CD4-positive, alpha-beta T cell (primary cell): ENCODE measurements at places on chromosomes 7 and 10.

- DNase-seq, result no peak
Measured at GRCh38 chr7:98227939-98228338, 16.7 kb downstream of the BHLHA15 start.

DNA sequence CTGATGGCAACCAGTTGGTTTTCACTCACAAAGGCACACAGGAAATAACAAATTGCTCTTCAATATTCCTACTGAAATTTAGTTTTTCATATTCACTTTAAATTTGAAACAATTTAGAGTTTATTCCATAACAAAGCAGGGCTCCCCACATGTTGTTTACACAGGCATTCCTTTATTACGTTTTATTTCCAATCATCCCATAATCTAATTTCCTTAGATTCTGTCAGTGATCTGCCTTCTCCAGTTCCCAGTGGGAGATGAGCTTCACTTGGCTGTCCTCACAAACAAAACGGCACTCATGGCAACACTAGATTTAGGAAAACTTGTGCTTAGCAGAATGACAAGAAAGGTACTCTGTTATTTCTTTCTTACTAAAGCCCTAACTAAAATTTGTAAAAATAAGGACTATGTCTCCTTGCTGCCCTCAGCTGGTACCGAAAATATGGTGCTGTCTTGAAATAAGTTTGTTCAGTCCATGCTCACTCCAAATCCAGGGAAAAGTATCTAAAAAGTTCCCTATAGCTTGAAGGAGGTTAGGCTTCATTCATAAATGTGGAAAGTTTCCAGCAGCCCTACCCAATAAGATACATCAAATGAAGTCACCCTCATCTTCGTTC is 23.0 kb downstream of the PHYH start:
- DNase-seq, result no peak

- DNase-seq, result no peak
Measured at GRCh38 chr10:130756651-130757050, 554.9 kb downstream of the TCERG1L start.

DNA sequence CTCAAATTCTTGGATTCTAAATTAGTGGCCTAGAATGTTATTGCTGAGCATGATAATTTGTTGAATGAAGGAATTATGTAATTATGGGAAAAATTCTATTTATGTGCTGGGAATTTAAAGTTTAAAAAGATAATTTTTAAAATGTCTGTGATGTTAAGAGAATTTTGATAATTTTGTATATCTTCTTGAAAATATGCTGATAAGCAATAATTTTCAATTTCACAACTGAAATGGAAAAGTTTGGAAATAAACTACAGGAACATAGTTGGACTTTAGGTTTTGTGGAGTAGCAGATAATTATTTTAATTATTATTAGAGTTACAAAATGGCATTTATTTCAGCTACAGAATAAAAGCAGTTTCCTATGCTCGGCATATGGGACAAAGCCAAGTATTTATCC is 268.5 kb upstream of the TPK1 start:
- DNase-seq, result no peak

GRCh38 chr10:65611592-65611991 is 1314.2 kb upstream of the LRRTM3 start:
- no peak for DNase-seq

GRCh38 chr7:7018290-7018689 is 164.1 kb upstream of the C1GALT1 start:
- no peak for DNase-seq

DNA sequence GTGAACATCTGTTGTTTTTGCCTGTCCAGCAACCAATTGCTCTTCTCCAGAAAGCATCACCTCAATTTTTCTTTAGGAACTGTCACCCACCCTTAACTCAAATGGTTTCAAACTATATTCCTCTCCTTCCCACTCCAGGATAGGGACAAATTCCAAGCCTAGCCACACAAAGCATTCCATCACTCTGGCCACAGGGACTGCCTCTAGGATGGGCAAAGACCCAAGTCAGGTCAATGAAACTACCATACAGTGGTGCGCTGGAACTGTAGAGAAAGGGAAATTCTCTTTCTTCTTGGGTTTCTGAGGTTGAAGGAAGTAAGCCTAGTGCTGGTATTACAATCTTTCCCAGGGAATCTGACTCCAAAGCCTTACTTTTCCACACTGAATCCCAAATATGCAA is 3.6 kb downstream of the MICU1 start:
- no peak for DNase-seq

- peak; percentile 80 for DNase-seq
Measured at GRCh38 chr7:100483090-100483721, 521 bp upstream of the NYAP1 start.

GRCh38 chr7:16169537-16169936 is 251.8 kb downstream of the CRPPA start:
- no peak for DNase-seq

- DNase-seq, result peak; percentile 12
Measured at GRCh38 chr7:98214811-98215321, 3.6 kb downstream of the BHLHA15 start.

DNA sequence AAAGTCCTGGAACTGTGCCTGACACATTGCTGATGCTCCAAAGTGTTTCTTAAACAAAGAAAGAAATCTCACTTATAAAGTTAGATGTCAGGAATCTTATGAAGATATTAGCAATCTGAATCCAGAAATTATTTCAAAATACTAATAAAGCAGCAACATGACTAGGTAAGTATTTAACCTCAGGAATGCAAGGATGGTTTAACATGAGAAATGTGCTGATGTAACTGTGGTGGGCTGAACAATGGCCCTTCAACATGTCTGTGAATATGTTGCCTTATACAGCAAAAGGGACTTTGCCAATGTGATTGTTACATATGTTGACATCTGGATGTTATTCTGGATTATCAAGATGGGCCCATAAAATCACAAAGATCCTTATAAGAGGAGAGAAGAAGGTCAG is 87.1 kb downstream of the TEX36 start:
- no peak for DNase-seq

GRCh38 chr7:120056227-120056626 is 216.7 kb upstream of the KCND2 start:
- no peak for DNase-seq

DNA sequence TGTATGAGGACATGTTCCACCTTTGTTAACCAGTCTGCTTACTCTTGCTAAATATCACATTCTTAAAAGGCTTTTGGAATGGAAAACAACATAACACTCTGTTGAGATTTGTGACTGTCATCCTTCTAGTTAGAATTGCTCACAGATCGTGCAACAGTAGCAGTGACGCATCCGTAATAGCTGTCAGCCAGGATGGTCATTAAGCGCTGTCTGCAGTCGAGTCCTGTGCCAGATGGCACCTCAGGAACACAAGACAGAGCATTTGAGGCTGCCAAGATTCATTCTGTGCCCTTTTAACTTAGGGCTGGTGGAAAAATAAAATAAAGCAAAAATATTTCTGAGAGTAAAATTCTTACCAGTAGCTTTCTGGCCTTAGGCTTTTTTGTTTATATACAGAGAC is 348.6 kb downstream of the ANKRD7 start:
- DNase-seq, result no peak

- no peak for DNase-seq
Measured at GRCh38 chr10:52115823-52116222, 198.3 kb upstream of the DKK1 start.

GRCh38 chr7:64619705-64620104 is 46.2 kb upstream of the ZNF107 start:
- DNase-seq, result no peak

- no peak for DNase-seq
Measured at GRCh38 chr10:43176271-43176670, 38.0 kb downstream of the CSGALNACT2 start.
